ENCODE measurements at places on chromosomes 4 and X.

GRCh38 chr4:1447676-1448588 is 41.7 kb upstream of the NKX1-1 start:
- no peak for DNase-seq

- DNase-seq: no peak
Observed at GRCh38 chr4:56130606-56131155, 181.9 kb downstream of the CEP135 start.

DNA sequence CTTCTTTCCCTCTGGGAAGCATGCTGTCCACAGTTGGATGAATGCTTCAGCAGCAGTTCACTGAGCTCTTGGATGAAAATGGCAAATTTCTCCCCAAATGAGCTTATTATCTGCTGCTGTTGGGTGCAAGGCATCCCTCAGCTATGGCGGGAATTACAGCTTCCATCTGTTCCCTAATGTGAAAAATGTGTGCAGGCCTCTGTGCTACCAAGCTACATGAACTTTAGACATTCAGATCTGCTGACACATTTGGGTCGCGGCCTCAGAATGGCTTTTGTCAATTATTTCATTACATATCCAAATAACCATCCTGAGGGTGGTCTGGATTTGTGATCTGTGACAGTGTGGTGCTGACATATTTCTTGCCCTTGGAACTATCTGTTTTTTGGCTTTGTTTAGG is 119.5 kb upstream of the SCML1 start:
- no peak for DNase-seq

- DNase-seq: no peak
Observed at GRCh38 chr4:77800077-77800476, 19.1 kb downstream of the CNOT6L start.

GRCh38 chr4:46667790-46668189 is 241.3 kb downstream of the COX7B2 start:
- DNase-seq: no peak

DNA sequence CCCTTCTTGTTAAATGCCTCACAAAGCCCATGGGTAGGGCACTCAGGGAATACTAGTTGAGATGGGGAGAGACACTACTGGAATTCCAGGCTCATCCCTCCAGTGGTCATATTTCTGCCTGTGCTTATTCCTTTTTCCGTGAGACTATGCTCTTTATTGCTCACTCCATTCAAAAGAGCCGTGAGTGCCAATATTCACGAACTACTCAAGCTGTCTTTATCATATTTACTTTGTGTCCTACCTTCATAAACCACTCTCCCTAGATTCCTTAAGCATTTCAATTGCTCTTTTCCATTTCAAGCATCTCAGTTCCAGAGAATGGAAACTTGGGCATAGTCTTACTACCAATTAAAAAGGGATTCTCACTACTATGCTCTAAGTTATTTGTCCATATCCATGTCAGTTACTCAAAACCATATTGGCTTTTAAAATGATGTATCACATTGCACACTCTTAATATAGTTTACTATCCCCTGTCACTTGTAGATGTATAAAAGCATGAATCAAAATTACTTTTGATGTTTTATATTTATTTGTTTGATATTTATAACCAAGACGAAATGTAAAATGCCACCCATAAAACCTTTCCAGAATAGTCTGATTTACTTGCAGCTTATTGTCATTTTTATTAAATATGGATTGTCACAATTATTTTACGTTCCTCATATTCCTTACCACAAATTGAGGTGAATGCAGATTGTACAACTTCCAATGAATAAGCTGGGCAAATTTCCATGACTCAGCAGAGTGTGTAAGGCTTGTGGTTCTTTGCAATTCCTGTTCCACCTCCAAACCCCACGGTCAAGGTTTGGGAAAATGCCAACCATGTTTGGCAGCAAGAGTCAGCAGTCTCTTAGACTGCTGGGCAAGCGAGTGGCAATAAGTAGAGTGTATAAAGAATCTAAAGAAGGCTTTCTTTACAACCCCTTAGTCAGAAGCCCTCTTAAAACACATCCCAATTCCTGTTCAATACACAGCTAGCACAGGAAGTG is 24.4 kb downstream of the ENOX2 start:
- DNase-seq: no peak

GRCh38 chr4:171676555-171677215 is 136.5 kb upstream of the GALNTL6 start:
- DNase-seq: no peak

GRCh38 chr4:189084671-189085070 is 856.0 kb upstream of the FRG1 start:
- no peak for DNase-seq

DNA sequence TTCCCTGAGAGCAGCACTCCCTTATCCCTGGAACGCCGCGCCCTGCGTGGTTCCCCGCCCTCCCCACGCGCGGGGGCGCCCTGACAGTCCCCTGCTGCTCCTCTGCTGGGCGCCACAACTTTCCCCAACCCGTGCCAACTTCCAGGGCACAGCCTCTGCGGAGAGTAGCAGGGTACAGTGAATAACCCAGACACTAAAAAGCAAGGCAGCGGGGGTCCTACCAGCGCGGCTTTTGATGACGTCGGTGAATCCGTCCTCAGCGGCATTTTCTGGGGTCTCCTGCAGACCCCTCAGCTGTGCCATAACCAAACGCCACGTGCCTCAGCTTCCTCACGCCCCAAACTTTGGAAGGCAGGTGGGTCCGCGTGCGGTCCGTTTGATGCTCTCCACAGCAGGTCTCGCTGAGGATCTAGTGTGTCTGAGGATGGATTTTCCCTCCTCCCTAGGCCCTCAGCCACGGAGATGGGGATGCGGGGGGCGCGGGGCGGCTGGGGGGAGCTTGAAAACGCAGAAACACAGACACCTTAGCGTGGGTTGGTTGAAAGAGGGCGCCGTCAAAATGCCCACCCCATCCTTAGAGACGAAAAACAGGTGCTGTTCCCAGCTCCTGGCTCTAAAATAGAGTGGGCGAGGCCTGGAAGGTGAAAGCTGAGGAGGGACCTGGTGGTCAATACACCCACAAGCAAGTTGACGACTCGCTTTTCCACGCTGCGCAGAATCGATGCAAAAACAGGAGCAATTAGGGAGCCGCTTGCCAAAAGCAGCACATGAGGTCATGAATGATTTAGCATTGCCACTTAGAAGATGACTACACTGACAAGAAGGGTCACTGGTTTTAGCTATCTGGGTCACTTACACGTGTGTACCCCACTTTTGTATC is 405.6 kb downstream of the FAM47A start:
- DNase-seq: no peak

DNA sequence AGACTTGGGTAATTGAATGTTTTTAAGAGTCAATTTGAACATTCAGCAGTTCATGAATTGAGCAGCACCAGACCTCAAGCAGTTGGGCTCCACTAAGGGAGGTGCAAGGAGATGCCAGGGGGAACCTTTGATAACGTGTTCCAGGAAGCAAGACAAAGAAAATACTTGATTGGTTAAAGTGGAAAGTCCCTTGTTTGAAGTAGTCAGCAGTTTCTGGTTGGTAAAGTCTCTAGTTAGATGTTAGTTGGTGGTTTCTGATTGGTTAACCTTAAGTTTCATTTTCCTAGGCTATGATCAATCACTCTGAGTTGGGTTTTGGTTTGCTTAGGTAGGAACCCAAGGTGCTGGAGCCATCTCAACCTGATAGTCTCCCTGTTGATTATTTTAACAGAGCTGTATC is 4.0 kb downstream of the HERC6 start:
- DNase-seq: peak; percentile 67

GRCh38 chr4:479972-480371 is 19.0 kb downstream of the ZNF721 start:
- DNase-seq: no peak

DNA sequence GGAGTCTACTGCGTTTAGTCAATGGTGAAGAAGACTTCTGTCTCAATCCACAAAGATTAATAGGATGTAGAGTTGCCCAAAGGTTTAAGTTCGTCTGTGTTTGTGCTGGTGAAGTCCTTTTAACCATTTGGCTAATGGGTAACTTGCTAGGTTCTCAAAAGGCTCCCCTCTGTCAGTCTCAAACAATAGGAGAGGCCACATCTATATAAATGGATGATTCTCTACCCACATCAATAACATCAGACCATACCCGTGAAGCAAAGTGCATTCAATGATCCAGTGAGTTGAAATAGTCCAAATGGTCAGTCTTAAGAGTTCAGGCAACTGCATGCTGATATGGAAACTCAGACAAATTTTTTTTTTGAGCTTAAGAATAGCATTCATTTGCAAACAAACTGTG is 28.1 kb downstream of the RS1 start:
- no peak for DNase-seq

DNA sequence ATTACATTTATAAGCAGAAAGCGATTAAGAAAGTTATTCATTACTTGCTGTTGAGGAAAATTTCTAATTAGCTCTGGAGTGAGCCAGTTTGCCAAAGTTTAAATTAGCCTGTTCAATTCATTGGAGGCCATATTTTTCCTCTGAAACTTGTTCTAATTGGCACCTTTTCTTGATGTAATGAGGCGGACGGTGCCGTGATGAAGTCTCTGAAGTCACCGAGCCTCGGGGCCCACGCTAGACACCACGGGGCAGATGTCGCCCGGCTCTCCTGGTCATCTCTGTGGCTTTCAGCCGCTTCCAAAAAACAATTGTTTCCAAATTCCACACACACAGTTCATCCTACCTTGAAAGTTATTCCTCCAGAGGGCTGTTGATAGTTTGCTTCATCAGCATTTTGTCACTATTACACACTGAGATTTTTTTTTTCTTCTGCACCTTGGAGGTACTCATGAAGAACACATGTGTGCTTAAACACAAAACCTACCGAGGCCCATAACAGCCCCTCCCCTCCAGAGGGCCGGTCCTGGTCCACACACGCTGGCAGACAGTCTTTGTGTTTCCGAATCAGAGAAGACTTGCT is 3.9 kb upstream of the CTAG2 start:
- no peak for DNase-seq

- DNase-seq: no peak
Observed at GRCh38 chrX:2332252-2332651, 168.5 kb downstream of the DHRSX start.

- no peak for DNase-seq
Observed at GRCh38 chrX:23003116-23003515, 3.4 kb downstream of the DDX53 start.

- DNase-seq: no peak
Observed at GRCh38 chr4:77269505-77269904, 112.5 kb downstream of the CCNG2 start.

GRCh38 chr4:66045913-66046312 is 375.6 kb upstream of the EPHA5 start:
- DNase-seq: no peak

- DNase-seq: no peak
Observed at GRCh38 chrX:155841232-155841631, 39.9 kb upstream of the VAMP7 start.

- DNase-seq: no peak
Observed at GRCh38 chr4:99807666-99808065, 9.0 kb upstream of the DAPP1 start.

DNA sequence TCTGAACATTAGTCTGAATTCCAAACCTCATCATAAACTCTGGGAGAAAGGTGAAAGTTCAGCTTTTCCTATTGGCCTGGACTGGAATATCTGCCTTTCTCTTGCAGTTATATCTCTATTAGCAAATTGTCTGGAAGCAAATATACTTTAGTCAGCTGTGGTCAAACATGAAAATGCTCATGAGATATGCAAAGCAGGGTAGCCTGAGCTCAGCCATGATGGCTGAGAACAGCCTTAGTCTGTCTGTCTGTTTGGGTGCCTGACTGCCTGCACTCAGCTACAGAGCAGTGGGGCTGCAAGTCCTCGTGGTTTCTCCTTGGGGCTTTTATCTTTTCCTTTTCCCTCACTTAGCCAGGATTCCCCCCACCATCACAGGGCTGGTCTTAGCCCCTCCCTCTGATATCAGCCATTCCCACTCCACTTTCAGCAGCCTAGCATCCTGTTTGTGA is 19.5 kb upstream of the PGRMC2 start:
- no peak for DNase-seq

- no peak for DNase-seq
Observed at GRCh38 chrX:26586570-26586969, 370.6 kb downstream of the MAGEB5 start.

DNA sequence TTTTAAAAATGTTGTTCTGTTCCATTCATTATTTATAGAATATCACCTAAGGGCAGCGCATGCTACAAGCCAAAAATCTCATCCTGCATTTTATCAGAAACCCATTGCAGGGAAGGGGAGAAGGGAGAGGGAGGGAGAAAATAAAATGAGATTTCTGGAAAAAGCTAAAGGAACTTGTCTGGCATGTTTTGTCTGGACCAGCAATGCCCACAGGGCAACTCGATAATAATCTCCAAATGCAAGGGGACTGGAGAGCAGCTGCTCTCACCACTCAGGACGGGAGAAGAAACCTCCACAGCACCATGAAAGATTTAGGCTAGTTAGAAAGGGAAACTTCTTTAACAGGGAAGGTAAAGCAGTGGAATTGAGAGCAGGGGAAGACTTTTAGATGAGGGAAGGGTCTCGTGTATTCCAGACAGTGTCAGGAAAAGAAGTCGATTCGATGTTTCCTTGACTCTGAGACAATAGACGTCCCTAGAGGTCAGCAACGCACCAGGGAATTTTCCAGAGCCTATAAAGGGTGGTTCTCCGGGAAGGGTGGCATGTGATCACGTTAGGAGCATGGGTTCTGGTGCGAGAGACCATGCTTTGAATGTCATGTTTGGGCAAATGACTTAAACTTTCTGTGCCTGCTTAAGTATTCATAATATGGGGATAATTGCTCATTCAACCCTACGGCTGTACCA is 132.2 kb upstream of the NDP start:
- DNase-seq: no peak

GRCh38 chr4:185881430-185881829 is 69.4 kb upstream of the SORBS2 start:
- DNase-seq: no peak

GRCh38 chr4:94653984-94654609 is 103.7 kb upstream of the BMPR1B start:
- no peak for DNase-seq

- DNase-seq: no peak
Observed at GRCh38 chr4:76892601-76893000, 5.3 kb downstream of the SOWAHB start.

GRCh38 chr4:23023121-23023520 is 330.4 kb downstream of the GBA3 start:
- no peak for DNase-seq

- peak; percentile 41 for DNase-seq
Observed at GRCh38 chrX:133985164-133985966, at the start of gene GPC3. Gene GPC3 (minus strand): TSS chrX:133985594.

- no peak for DNase-seq
Observed at GRCh38 chr4:1981251-1982058, 27.3 kb downstream of the NELFA start.

GRCh38 chr4:94715726-94716125 is 42.0 kb upstream of the BMPR1B start:
- no peak for DNase-seq

GRCh38 chrX:99242001-99242400 is 1168.1 kb downstream of the PCDH19 start:
- DNase-seq: no peak

DNA sequence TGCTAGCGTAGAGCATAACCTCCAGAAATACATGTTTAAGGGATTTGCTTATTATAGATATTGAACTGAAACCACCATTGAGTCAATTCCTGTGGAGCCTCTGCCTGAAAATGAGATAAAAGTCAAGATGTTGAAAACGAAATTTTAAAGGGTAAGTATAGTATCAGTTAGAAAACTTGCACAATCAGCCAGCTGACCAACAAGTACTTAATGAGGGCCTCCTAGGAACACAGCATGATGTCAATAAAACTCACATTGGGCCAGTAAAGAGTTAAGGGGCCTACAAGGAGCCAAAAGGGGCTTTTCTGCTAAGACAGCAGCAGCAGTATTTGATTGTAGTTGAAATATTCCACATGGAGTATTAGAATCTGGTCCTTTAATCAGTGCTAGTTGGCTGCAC is 314.1 kb upstream of the PPARGC1A start:
- DNase-seq: no peak
